ENCODE measurements at places on chromosomes 12 and 14. TPM values are rescaled to one million over a fixed set of nuclear protein-coding genes. Genes with fewer than 3 reads are reported as not detected.

The SYCP3 gene
- total RNA-seq: not detected

The TOMM20L gene
- not detected for total RNA-seq

The SERPINA3 gene
- total RNA-seq: 11.2 TPM

The GNB3 gene
- 2.2 TPM for total RNA-seq

The IAPP gene
- not detected for total RNA-seq

The TAS2R43 gene
- not detected for total RNA-seq

The SYT1 gene
- total RNA-seq: 5.7 TPM

The CYP46A1 gene
- total RNA-seq: 0.09 TPM

The DACT1 gene
- total RNA-seq: 0.50 TPM

The CARMIL3 gene
- total RNA-seq: 0.40 TPM

The TDRD9 gene
- not detected for total RNA-seq

The REM2 gene
- total RNA-seq: 0.44 TPM

The DLK1 gene
- total RNA-seq: 0.38 TPM

The KRT2 gene
- not detected for total RNA-seq

The ABCD2 gene
- total RNA-seq: not detected

The FAM234B gene
- total RNA-seq: 4.3 TPM

The TEP1 gene
- 11.4 TPM for total RNA-seq

The KRT6A gene
- total RNA-seq: 1.4 TPM

The POTEG gene
- not detected for total RNA-seq

The REP15 gene
- 0.62 TPM for total RNA-seq

The NXPH4 gene
- total RNA-seq: 4.1 TPM

The SOAT2 gene
- 0.18 TPM for total RNA-seq

The RAP1B gene
- 185 TPM for total RNA-seq

The AVPR1A gene
- total RNA-seq: 0.02 TPM

The STYK1 gene
- total RNA-seq: 0.28 TPM

The GDF3 gene
- not detected for total RNA-seq

The GDF11 gene
- total RNA-seq: 5.0 TPM

The PTPRB gene
- 0.72 TPM for total RNA-seq

The C12orf54 gene
- not detected for total RNA-seq

The BEGAIN gene
- 7.2 TPM for total RNA-seq

The THAP2 gene
- 4.5 TPM for total RNA-seq

The GYS2 gene
- not detected for total RNA-seq

The FLVCR2 gene
- total RNA-seq: 5.8 TPM

The CSRP2 gene
- total RNA-seq: 20.6 TPM

The GSC gene
- total RNA-seq: 0.24 TPM

The ACOT6 gene
- not detected for total RNA-seq

The CFAP73 gene
- 0.13 TPM for total RNA-seq

Data from A549 treated with CORT108297 at 1 μM for 4 hours (cell line).